ENCODE measurements at places on chromosomes 1 and 21. TPM values are rescaled to one million over a fixed set of nuclear protein-coding genes. Genes with fewer than 3 reads are reported as not detected.

Gene KRTAP12-2
- total RNA-seq = not detected

DNA sequence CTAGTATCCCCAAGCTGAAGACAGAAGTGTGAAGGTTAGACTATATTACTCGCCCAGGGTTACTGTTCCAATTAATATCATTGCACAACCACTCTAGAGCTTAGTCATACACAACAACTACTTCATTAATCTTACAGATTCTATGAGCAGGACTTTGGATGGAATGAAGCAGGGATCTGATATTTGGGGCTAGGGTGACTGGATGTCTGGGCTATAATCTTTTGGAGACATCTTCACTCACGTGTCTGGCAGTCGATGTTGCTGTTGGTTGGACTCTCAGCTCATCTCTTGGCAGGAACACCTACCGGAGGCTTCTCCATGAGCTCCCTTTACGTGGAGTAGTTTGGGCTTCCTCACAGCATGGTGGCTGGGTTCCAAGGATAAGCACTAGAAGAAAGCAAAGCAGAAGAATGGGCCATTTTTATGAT, 519.2 kb upstream of the B3GALT2 start:
- no peak for DNase-seq
- no peaks in the 10 kb centered on the region for H3K36me3 ChIP-seq
- no peak overlapping the region for H3K27ac ChIP-seq
- H3K4me1 ChIP-seq = no peaks in the 10 kb centered on the region
- no peak overlapping the region for H3K4me3 ChIP-seq

Gene FAM110D
- total RNA-seq = 3.8 TPM

Gene RGS5
- 90.0 TPM for total RNA-seq

GRCh38 chr1:58780411-58780810, 3.4 kb downstream of the JUN start:
- DNase-seq = no peak
- H3K4me1 ChIP-seq = peaks cover 23% of the 10 kb centered on the region
- peak overlapping the region; percentile 14 for H3K27ac ChIP-seq
- H3K36me3 ChIP-seq = peaks cover 10% of the 10 kb centered on the region
- peak overlapping the region; percentile 86 for H3K4me3 ChIP-seq

Gene GPR25
- 0.62 TPM for total RNA-seq

DNA sequence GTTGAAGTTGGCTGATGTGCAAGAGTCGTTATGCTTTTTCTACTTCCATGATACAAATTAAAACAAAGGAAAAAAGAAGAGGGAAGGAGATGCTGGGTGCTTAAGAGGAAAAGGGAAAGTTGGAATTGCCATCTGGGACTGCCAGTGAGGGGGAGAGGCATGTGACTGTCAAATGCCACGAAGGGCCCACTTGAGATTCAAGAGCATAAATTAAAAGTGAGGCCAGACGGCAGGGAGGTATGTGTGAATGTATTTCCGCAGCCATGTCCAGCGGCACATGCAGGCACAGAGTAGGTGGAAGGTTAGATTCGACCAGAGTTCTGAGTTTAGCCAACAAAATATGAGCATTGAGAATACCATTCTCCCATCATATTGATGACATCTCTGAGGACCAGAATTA, 32.0 kb downstream of the NFASC start:
- H3K4me3 ChIP-seq = no peak overlapping the region
- H3K27me3 ChIP-seq = peaks cover 7% of the 10 kb centered on the region
- no peak overlapping the region for H3K27ac ChIP-seq

Gene TENT5C
- 23.2 TPM for total RNA-seq

DNA sequence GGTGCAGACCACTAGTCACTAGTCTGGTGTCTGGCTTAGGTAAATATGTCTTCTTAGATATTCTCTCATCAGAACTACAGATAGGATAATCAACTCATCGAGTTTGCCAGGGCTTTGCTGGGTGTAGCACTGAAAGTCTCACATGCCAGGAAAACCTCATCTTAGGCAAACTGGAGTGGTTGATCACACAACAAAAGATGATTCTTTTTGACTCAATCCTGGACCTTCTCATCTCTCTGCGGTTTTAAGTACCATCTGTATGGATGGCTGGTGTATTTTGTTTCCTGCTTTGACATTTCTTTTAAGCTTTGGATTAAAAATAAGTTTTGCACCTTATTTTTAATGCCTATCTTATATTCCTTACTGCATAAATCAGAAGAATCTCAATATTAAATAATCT, 11.3 kb downstream of the GBP2 start:
- no peak for DNase-seq
- H3K27ac ChIP-seq = no peak overlapping the region
- H3K4me3 ChIP-seq = no peak overlapping the region
- H3K4me1 ChIP-seq = no peaks in the 10 kb centered on the region
- no peaks in the 10 kb centered on the region for H3K27me3 ChIP-seq

- peaks cover 78% of the 10 kb centered on the region for H3K4me1 ChIP-seq
- H3K36me3 ChIP-seq = peaks cover 11% of the 10 kb centered on the region
- H3K4me3 ChIP-seq = no peak overlapping the region
- H3K27me3 ChIP-seq = no peaks in the 10 kb centered on the region
- no peak for DNase-seq
These were observed 41.1 kb downstream of the CD34 start for GRCh38 chr1:207869859-207870258.

DNA sequence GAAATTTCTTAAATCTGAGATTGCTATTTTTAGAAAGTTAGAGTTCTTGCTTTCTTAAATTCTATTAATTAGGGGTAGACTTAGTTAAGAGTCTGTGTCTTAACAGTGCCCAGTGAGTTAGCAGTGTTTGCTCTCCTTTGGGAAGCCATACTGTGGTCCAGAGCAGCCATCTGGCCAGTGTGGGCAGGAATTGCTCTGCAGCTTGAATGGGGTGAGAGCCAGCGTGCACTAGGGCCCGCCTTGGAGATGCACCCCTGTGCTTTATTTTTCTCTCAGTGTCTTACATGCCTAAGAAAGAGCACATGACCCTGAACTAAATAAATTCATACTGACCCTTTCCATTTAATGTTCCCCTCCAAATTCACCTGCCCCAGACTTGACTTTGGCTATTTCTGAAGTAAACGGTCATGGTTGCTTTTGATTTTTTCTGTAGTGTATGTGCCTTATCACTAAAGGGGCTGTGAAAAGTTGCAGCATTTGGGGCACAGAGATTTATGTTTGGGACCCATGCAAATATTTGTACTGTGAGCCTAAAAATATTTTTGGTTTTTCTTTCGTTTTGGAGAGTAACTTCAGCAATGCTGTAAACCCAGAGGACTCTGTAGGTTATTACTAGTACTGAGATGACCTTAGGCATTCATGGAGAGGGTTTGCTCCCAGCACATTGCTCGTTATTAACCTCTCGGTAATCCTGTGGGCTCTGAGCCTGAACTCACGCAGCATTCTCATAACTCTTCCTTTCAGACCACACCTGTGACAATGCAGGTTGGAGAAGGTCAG, 21.3 kb upstream of the KCNQ4 start:
- H3K36me3 ChIP-seq = peaks cover 99% of the 10 kb centered on the region
- DNase-seq = no peak
- no peaks in the 10 kb centered on the region for H3K27me3 ChIP-seq
- H3K27ac ChIP-seq = no peak overlapping the region
- no peak overlapping the region for H3K4me3 ChIP-seq
